Calu3 (cell line): ENCODE measurements at places on chromosomes 12 and 14. TPM values are rescaled to one million over a fixed set of nuclear protein-coding genes. Genes with fewer than 3 reads are reported as not detected.

APOF gene
- total RNA-seq: not detected in 2 replicates

SERPINA1 gene
- 167 and 235 TPM in 2 replicates for total RNA-seq

CD163L1 gene
- total RNA-seq: 13.4 and 14.2 TPM in 2 replicates

TMEM179 gene
- total RNA-seq: not detected in 2 replicates

CSRNP2 gene
- total RNA-seq: 18.1 and 19.5 TPM in 2 replicates

WSB2 gene
- total RNA-seq: 93.5 and 112 TPM in 2 replicates

KRT85 gene
- total RNA-seq: not detected in 2 replicates

SYCP3 gene
- 0.12 TPM in 1 of 2 replicates, not detected in the other for total RNA-seq
